WTC11 (cell line): ENCODE measurements at places on chromosomes 7 and 10.

DNA sequence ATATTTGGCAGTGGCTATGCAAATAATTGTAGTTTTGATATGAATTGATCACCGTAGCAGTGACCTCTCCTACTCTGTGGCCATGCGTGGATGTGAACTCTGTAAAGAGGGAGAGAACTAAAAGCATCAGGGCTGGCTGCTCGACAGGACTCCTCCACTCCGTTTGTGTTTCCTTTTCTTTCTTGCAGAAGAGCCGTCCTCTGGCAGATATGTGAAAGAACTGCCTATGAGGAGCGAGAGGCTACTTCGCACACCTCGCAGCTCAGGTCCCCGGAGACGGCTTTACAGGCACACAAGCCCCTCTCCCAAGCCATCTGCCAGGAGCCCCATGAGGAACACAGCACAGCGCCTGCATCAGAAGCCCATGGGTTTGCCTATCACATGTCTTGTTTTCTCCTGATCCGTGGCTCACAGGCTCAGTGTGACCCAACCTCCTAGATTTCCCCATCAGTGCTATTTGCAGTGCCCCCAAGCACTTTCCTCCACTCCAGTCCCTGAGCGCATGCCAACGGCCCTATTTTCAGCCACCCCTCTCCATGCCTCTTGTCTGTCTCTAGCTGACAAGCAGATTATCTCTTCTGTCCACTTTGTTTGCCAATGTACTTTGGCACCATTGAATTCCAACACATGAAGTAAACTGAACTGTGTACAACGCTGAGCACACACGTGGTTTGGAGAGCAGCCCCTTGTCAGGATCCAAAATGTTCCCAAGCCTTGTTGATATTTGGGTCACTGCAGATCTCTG, 164.3 kb upstream of the AKR1E2 start:
- DNase-seq, result no peak

DNA sequence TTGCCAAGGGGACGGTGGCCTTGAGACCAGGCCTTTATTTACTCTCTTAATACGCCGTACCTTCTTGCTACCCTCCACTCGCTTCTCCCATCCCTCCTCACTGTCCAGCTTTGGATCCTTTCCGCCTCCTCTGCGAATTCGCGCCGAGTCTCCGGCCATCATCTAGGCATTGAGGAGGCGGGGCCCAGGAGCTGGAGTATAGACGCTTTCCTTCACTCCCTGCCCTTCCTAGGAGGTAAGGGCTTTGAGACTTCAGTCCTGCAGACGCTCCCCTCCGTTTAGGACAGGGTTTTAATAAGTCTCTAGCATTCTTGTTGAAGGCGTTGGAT, 538 bp downstream of the TFAM start:
- peak; percentile 40 for DNase-seq

DNA sequence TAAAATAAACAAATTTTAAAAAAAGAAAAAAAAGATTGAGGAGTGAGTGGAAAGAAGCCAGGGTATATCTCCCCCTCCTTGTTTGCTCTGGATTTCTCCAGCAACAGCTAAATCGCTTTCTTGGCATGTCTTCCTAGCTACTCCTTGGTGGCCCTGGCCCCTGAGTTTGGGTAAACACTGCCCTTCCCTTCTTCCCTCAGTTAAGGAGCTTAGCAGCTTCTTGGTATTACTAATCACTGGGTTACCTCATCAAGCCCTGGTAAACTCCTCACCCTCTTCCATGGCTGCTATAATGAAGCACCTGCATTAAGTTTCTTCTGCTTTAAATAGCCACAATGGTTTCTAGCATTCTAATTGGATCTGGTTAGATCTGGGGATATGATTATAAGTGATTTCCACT, 269.8 kb downstream of the FZD1 start:
- no peak for DNase-seq

- DNase-seq, result no peak
Measured at GRCh38 chr7:68461430-68461829, 1136.8 kb upstream of the AUTS2 start.

DNA sequence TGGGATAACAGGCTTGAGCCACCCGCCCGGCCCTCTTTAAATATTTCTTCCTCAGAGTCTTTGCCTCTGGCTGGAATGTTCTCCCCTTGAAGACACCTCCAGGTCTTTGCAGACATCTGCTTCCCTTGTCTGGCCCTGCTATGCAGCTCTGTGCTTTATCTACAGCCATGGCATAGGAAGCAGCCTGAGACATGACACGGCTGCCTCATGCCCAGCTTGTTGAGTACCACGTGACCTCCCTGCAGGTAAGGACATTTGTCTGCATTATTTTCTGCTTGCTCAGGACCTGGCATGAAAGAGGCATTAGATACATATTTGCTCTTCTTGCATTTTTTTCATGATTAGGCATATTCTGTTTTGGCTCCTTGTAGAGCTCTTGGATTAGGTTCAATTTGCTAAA, 113.8 kb upstream of the KLF6 start:
- DNase-seq, result no peak

DNA sequence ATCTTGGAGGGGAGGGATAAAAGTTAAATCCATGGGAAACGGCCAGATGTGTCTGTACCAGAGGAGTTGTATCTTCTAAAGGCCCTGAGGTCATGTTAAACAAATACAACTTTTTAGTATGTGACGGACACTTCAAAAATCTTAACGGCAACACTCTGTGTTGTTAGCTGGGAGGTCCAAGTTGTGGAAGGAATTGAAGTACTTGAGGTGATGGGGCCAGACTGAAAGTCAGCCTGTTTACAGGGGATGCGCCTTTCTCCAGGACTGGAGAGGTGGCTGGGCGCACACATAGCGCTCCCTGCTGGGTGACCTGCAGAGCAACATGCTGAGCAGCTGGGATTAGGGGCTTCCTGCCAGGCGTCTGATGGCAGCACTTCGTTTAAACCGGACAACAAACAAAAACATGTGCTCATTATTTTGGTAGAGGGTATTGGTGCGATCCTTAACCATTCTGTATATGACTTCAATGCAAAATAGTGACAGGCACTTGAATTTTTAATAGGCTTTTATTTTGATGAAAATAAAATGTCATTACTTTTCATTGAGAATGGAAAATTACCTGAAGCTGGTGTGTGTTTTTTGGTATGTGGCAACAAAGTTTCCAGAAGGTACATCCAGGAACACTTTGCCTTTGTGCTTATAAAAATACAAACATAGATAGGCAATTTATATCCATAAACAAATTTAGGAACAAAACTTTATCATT, 198.2 kb downstream of the MLLT10 start:
- peak; percentile 79 for DNase-seq
